ENCODE measurements at places on chromosomes 3 and 15. TPM values are rescaled to one million over a fixed set of nuclear protein-coding genes. Genes with fewer than 3 reads are reported as not detected.

LINGO1 gene
- total RNA-seq: under 0.01 TPM

CHRNB4 gene
- 0.27 TPM for total RNA-seq

INO80 gene
- 18.0 TPM for total RNA-seq

PLCH1 gene
- total RNA-seq: 1.1 TPM

FBLN2 gene
- 8.3 TPM for total RNA-seq

GOLGA6B gene
- not detected for total RNA-seq

MITF gene
- total RNA-seq: 2.2 TPM

TIMP4 gene
- not detected for total RNA-seq

GXYLT2 gene
- 0.27 TPM for total RNA-seq

RBPMS2 gene
- 0.27 TPM for total RNA-seq

ANKUB1 gene
- total RNA-seq: not detected

PPP1R14D gene
- total RNA-seq: not detected

CGNL1 gene
- under 0.01 TPM for total RNA-seq

TMEM158 gene
- under 0.01 TPM for total RNA-seq

DCBLD2 gene
- 3.8 TPM for total RNA-seq

ZNF774 gene
- total RNA-seq: 0.27 TPM

BTLA gene
- 0.27 TPM for total RNA-seq

All from hematopoietic multipotent progenitor cell (in vitro differentiated cells).